CD4-positive, alpha-beta T cell treated with Interleukin-4 for 4 hours (primary cell): ENCODE measurements at places on chromosomes 4 and X.

- no peak for DNase-seq
These were observed 169.6 kb downstream of the LDB2 start for GRCh38 chr4:16728849-16729248.

DNA sequence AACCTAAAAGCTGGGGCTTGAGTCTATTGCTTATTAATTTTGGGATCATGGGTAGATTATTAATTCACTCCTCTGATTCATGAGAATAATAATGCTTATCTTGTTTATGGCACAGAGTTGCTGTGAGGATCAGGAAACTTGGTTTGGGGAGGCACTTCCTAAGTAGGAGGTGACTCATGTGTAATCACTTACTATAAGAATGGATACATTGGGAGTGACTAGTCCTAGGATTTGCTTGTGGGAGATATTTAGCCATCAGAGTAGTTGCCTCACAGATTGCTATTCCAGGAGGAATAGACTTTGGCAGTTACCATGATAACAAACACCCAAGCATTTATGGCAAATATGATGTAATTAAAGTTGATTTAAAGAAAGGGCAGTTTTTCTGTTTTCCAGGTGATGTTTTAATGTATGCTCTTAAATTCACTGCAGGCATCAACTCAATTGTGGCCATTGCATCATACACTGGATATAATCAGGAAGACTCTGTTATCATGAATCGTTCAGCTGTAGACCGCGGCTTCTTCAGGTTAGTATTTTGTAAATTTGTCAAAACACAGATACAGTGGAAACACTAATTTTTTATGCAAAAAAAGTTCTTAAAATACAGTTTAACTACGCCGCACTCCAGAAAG lies 41.9 kb downstream of the POLR2B start:
- DNase-seq, result no peak

DNA sequence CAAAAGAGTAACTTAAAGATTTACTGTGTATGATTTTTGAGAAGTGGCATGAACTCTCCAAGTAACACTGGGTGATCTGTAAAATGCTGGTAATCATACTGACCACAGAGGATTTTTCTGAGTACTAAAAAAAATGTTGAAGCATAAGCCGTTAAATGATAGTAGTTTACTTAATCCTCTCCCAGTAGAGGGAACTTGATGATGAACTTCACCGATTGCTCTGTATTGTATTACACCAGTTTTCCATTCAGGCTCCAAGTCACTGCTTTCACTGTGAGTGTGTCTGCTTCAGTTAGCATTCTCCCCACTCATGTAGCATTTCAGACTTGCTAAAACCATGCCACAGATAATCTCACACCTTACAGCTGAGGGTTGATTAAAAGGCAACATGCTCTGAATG lies 294.1 kb downstream of the GBA3 start:
- no peak for DNase-seq

DNA sequence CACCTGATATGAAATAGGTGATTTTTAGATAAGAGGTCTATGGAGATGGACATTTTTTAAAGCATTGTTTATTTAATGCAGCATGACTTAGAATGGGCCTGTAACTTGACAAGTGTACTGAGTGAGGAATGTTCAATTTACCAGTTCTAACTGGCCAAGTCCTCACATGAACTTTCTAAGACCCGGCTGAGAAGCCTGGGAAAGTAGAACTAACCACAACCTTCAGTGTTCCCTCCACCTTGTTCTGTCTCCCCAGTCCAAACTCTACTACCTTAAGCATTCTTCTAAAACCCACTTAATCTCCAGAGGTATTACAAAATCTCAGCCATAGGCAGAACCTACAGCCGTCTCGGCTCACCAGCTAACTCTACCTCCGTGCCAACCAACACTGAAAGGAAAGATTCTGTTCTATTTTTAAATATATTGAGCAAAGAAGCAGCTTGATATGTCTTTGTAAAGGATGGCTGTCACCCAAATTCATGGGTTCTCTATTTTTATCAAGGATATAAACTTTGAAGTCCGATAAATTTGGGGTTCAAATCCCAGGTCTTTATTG lies 6.8 kb downstream of the PPARGC1A start:
- no peak for DNase-seq

DNA sequence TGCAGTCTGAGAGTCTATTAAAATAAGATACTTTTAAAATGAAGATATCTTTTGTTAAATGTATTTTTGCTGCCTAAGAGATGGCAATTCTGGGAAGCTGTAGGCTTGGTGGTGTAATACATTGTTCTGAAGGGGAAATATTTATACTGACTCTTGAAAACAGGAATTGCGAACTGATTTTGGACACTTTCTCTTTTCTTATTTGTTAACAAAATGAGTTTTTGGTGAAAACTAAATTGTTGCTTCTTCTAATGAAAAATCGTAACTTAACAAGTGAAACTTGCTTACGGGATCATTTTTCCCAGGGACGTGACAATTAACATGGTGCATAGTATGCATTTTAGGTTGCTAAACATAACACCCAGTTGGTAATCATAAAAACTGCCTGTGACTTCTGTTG lies 71.0 kb downstream of the RAPGEF2 start:
- no peak for DNase-seq

GRCh38 chr4:60729194-60729593 lies 470.9 kb upstream of the ADGRL3 start:
- DNase-seq, result no peak

- no peak for DNase-seq
These were observed 34.8 kb upstream of the USP51 start for GRCh38 chrX:55524487-55524886.

DNA sequence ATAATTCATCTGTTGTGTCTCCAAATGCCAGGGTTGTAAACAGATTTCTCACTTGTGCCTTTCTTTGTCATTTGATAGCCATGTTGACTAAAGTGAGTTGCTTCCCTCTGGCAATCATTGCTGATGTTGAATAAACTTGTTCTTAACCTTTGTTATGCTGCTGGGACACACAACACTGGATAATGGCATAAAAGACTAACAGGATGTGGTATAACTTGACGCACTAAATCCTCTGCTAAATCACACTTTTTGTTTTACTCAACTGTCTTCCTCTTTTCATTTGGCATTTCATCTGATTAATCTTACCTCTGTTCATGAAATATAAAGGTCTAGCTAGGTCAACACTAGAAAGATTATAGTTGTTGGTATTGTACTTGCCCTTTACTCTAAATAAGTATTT lies 17.6 kb upstream of the CXCL5 start:
- no peak for DNase-seq

- DNase-seq, result no peak
These were observed 33.7 kb downstream of the SH3RF1 start for GRCh38 chr4:169236873-169237626.

- no peak for DNase-seq
These were observed at the start of gene SERTM2 for GRCh38 chrX:111511477-111511876. TSS of gene SERTM2 (plus strand) at chrX:111511645. CDS start at chrX:111518858, 7,213 bp downstream.

DNA sequence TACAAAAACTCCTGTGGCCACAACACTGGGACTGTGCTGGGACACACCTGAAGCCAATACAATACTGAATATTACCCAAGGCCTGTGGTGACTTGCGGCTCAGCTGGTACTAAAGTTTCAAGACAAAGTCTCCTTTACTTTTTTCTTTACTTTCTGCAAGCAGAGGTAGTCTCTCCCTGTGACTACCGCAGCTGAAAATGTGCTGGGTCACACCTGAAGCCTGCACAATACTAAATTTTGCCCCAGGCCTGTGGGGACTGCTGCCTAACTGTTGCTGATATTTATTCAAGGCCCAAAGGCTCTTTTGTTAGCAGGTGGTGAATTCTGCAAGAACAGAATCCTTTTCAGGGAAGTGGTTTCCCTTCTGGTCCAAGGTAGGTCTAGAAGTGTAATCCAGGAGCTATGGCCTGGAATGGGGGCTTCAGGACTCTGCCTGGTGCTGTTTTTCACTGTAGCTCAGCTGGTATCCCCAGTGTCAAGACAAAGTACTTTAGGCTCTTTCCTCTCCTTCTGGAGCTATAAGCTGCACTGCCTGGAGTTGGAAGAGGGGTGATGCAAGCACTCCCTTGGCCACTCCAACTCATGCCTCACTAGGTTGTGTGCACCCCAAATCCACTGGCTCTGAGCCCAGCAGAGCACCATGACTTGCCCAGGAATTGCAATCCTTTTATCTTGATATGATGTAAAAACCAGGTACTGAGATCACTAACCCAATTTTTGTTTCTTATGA lies 489.4 kb downstream of the TECRL start:
- DNase-seq, result no peak

- no peak for DNase-seq
These were observed 303.6 kb upstream of the FAT1 start for GRCh38 chr4:187027272-187027671.

DNA sequence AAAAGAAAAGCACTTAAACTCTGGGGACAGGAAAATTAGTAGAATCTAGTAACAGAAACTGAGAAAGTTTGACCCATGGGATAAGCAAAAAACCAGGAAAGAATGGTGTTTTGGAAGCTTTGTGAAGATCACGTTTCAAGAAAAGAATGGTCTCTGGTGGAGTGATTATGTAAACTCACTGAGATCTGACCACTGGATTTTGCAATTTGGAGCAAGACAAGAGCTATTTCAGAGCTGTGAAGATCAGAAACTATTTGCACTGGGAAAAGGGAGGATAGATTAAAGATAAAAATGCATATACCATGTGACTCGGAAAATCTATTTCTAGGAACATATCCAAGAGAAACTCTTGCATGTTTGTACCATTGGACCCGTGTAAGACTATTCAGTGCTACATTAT lies 4.3 kb downstream of the TMPRSS11D start:
- DNase-seq, result no peak

- DNase-seq, result no peak
These were observed 51.4 kb downstream of the RAB40A start for GRCh38 chrX:103467887-103468286.

- peak; percentile 15 for DNase-seq
These were observed 2.1 kb downstream of the HMGB2 start for GRCh38 chr4:173332021-173332487.

DNA sequence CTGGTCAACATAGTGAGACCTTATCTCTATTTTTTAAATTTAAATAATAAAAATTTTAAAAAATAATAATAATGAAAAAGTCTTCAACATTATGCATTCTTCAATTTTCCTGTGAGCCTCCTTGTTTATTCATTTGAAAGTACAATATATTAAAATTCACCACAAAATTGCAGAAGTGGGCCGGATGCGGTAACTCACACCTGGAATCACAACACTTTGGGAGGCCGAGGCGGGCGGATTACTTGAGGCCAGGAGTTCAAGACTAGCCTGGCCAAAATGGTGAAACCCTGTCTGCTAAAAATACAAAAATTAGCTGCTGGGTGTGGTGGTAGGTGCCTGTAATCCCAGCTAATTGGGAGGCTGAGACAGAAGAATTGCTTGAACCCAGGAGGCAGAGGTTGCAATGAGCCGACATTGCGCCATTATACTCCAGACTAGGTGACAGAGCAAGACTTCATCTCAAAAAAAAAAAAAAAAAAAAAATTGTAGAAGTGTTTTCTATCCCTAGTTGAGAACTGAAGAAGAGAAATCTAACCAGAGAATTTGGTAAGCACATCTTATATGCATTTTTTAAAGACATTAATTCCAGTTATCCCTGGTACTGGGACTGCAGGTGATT lies 56.9 kb downstream of the RBM47 start:
- no peak for DNase-seq

GRCh38 chr4:170270628-170271027 lies 180.9 kb upstream of the AADAT start:
- DNase-seq, result no peak

DNA sequence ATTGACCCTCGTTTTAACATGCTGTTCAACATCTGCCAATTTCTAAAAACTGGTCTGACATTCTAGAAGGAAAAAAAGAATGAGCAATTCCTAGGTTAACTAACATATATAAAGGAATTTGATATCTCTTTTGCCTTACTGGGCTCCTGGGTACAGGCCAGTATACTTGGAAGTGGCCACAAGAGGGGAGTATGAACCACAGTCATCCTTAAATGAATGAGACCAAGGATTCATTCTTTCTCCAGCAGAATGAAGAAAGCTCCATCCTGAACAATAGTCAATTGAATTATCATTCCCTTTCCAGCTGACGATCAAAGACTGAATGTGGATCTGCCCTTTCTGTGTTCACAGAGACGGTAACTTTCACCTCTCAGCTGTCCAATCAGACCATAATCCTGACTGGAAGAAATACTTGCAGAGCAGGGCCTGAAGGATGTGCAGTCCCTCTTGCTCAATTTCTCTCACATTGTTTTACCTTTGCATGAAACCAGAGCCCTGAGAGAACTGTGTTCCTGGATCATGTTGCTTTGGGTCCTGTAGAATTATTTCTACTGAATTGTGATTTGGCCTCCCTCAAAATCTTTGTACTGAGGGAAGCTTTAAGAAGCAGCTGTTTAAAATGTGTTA lies 14.8 kb upstream of the SPARCL1 start:
- DNase-seq, result no peak

DNA sequence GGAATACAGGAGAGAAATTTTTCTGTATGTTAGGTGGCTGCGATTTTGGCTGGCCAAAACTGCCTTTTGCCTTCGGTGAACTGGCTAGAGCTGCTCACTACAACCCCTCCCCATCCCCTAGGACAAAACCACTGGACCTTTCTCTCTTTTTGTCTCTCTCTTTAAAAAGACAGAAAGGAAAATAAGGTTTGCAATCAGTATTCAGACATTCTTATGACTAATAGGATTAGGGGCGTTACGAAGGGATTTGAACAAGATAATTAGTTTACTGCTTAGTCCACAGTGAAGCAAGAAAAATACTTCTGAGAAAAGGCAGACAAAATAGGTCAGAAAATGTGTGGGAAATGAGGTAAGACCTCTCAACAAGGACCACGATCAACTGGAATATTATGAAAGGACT lies 180.4 kb downstream of the SLIT2 start:
- no peak for DNase-seq

- no peak for DNase-seq
These were observed 90.3 kb upstream of the TBL1X start for GRCh38 chrX:9374555-9374954.

- no peak for DNase-seq
These were observed 72.7 kb upstream of the HGFAC start for GRCh38 chr4:3368841-3369760.

DNA sequence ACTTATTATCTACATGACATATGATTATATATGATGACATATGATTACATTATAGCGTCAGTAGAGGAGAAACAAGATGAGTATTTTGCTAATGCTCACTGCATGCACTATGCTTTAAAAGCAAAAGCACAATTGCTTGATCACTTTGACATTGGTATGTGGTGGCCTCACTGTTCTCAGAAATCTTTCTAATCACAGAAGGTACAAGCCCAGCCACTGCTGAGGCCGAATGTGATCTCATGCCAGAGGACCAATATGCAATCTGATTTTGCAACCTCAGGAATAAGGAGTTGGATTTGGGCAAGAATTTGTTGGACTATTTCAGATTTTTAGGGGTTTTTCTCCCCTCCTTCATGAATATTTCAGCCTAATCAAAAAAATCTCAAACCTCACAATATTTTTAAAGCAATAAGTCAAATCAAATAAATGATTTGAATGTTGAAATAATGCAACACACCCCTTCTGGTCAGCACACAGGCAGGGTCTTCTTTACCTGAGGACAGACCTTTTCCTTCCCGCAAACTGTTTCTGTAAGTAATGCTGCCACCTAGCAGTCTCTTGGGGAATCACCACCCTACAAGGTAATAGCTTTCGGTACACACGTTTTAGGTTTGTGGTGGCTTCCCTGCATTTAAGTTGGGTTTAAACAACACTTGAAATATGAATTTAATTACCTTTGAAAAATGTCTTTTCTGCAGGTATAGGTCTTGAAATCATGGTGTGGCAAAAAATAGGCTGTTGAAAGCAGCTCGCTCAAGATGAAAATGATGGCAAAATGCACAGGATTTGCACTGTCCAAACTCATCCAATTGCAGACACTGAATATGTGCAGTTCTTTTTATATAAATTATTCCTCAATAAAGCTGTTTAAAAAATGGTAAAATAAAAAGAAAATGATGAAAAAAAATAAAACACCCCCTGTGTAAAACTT lies 4.8 kb upstream of the CXCL13 start:
- peak; percentile 51 for DNase-seq
